NCI-H2171 (cell line): ENCODE measurements at places on chromosomes 2 and 18.

- no peak for DNase-seq
Measured at GRCh38 chr2:18830962-18831361, 241.6 kb upstream of the NT5C1B start.

- DNase-seq = no peak
Measured at GRCh38 chr2:108623616-108624015, 89.3 kb downstream of the LIMS1 start.

- no peak for DNase-seq
Measured at GRCh38 chr18:7572822-7573221, 5.7 kb downstream of the PTPRM start.

- DNase-seq = no peak
Measured at GRCh38 chr2:173419506-173419905, 64.8 kb downstream of the CDCA7 start.

DNA sequence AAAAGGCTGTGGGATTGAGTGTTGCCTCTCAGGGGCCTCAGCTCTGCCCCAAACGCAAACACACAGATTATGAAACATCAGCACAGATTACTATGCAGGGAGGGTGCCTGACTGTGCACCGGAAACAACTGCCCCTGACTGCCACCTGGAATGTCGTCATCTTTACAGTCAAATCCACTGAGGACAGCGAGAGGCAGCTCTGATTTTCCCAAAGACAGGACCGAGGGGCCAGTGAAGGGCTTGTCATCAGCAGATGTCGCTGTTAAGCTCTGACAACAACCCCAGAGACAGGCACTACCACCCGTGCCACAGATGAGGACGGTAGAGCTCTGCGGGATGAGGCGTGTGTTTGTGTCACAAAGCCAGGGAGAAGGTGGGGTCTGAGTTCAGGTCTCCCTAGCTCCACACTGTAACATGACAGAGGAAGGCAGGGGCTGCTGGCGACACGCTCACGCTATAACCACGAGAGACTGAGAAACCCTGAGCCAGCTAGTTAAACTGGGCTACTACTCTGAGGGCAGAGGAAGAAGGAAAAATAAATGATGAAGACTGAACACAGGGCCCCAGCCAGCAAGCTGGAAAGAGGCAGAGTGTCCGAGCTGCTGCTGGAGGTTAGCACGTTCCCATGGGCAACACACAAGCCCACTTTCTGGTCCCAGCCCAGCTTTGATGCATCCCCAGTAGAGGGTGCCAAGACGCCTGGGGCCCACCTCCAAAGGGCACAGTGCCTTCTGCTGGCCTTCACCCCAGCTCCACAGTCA lies 47.0 kb downstream of the PARD6G start:
- DNase-seq = no peak

DNA sequence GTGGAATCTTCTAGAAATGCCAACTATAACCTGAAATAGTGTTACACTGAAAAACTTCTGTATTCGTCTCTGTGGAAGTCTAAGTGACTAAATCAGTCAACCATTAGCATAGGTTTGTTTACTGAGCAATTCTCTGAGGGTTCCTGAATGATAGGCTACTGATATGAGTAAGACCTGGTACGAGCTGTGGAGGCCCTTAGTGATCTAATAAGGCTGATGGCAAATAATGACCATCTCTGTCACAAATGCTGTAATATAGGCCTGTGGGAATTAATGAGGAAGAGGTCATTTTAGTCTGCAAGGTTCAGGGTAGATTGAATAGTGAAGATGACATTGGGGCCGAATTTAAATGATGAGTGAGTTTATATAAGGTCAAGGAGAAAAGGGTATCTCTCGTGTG lies 82.5 kb downstream of the MGAT5 start:
- DNase-seq = no peak

DNA sequence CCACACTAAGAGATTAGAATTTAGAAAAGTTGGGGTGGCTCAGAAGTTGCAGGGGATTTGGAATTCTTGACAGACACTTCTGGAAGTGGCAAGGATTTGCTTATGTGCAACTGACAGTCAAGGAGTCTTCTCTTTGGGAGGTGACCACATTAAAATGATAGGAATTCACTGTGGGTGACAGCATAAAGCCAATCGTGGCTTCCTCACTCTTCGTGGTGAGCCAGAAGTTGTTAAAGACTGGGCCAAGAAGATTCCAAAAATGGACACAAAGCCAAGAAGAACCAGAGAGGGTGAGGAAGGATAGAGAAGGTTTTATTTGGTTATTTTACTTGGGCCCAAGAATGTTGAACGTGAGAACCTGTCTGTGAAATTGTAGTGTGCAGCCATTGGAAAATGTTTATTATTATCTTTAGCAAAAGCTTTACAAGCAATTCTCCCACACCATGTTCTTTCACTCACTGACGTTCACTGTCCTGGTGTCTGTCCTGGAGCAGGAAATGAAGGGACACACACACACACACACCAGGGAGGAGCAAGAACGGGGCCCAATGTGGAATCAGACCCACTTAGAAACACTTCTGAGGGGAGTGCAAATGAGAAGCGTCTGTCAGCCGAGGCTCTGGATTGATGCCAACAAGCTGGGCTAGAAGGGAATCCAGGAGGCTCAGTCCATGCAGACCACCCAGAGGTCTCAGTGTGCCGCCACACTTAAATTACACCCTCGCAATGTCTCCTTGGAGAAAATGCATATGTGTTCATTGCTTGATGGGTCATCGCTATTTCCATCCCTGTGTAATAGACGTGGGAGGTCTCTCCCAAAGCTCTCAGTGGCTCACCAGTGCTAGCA lies 37.2 kb downstream of the STEAP3 start:
- DNase-seq = no peak

DNA sequence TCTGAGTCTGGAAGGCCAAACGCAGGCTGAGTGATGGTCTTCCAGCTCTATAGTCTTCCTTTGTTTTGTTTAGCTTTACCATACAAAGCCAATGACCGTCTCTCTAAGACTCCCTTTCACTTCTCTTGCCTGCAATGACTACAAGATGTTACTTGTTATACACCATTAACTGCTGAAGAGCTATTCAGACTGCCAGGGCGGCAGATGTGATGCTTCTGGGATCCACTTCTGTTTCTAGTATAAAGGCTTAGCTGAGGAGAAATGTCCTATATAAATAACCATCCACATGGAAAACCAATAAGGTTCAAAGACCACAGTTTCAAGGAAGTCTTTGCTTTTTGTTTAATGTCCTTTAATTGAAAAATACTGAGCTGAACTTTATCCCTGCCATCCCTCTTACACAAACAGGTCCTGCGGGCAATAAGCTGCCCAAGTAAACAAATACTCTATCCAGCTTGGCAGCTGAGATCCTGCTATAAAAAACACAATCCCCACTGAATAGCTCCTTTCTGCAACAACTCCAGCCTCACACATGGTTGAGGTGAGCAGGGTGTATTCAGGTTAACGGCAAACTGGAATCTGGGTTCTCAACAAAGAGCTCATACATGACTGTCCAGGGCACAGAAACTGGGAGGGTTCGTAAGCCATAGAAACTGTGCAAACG lies 124.6 kb downstream of the VIT start:
- no peak for DNase-seq

DNA sequence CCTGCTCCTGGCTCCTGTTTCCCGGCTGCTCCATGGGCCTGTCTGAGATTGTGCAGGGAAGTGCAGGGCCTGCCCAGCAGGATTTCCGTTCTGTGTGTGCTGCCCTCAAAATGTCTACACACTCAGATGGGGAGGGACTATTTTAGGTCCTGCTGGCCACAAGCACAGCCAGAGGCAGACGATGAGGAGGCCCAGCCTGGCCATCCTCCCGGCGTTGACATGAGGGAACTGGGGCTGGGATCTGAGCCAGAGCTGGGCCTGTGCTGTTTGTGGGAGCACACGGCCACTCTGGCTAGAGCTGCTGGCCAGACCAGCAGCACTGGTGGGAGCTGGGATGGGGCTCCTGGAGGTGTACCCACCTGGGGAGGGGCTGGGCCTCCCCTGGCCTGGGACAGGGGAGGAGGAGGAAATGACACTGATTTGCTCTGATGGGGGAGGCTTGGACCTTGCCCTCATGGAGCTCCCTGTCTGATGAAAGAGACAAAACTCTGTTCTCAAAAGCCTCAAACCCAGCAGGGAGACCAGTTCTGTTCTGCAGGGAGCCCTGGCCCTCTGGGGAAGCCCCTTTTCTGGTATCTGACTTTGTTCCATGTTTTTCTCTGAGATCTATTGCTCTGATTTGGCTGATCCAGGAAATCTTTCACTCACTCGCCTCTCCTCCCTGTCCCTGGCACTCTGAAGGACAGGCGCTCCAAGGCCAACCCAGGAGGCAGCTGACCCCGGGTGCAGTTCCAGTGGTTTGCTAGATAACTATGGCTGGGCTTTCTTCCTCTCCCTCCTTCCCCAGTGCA lies 161.8 kb downstream of the DYSF start:
- DNase-seq = no peak

DNA sequence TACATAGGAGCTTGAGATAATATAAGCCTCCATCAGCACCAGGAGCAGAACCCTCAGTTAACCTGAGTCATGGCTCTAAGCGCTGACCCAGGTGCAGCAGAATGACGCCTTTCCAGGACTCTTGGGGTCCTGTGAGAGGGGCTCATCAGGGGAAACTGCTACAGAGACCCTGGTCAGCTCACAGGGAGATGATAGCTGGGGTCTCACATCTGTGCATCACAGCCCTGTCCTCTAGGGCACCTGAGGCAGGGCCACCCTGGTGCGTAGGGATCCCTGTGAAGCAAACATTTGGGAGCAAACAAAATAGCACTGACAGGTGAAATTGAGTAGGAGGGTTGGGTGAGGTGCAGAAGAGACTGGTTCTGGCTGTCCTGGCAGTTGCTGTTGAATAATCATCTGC lies 219.2 kb downstream of the SH3RF3 start:
- DNase-seq = no peak

GRCh38 chr2:9602412-9602811 lies 28.4 kb downstream of the YWHAQ start:
- no peak for DNase-seq
